ENCODE measurements at places on chromosomes 11 and 22.

GRCh38 chr11:82791779-82792178, 58.1 kb upstream of the FAM181B start:
- DNase-seq = no peak

- no peak for DNase-seq
These were observed 2.8 kb downstream of the CABP7 start for GRCh38 chr22:29722587-29722986.

- DNase-seq = no peak
These were observed 558.5 kb downstream of the MIAT start for GRCh38 chr22:27215871-27216270.

DNA sequence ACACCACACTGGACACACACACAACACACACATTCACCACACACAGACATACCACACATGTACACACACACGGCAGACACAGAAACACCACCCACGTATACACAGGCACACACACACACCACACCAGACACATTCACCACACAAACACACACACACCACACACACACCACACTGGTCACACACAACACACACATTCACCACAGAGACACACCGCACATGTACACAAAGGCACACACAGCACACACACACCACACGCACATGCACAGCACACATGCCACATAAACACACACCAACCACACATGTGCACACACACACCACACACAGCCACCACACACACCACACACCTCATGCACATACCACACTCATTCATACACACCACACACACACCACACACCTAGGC, 84.2 kb upstream of the PRR5 start:
- DNase-seq = no peak

- peak; percentile 14 for DNase-seq
These were observed 220.4 kb upstream of the RAG2 start for GRCh38 chr11:36818410-36818809.

DNA sequence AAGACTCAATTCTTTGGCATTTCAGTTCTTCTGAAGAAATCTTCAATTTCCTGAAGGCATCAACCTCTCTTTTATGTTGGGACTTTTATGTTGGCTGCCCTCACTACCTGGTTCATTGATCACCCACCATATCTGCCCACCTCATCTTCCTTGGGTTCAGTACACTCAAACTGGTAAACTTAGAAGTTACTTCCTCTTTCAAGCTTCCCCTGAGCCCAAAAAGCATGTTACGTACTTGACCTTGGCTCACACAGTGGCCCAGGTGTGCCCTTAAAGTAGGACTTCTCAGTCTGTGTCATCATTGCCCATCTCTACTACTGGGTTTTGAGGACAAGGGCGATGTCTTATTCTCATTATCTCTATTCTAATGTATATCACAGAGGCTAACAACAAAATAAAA, 86.1 kb downstream of the GRIA4 start:
- DNase-seq = no peak

DNA sequence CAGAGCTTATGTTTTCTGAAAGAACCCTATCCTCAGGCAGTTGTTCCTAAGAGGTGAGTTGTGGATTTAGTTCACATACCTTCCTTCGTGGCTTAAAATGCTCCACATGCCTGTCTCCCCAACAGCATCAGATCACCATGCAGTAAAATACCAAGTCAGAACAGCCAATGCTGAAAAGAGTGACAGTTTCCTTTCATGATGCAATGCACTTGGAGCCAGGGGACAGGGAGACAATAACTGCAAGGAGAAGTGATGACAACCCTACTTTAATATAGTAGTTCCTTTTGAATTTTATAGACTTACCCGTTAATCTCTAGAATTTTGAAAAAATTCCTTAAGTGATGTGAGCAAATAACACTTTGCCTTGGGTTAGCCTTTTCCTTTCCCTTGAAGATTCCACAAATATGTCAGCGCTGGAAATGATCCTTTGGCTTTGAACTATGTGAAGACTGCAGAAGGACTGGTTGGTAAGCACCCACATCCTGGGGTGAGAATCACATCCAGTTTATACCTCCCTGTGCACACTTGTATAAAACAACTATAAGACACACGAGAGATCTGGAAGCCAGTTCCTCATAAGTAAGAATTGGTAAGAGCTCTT, 71.2 kb downstream of the PIWIL4 start:
- no peak for DNase-seq

GRCh38 chr11:33608386-33608785, 92.2 kb downstream of the C11orf91 start:
- no peak for DNase-seq

- DNase-seq = no peak
These were observed 86.4 kb upstream of the THY1 start for GRCh38 chr11:119509282-119509841.

GRCh38 chr11:66272596-66272995, 4.2 kb downstream of the RAB1B start:
- DNase-seq = no peak
